Sciatic nerve (tissue), 2 donors: ENCODE measurements at places on chromosomes 4 and X. TPM values are rescaled to one million over a fixed set of nuclear protein-coding genes. Genes with fewer than 3 reads are reported as not detected.

DNA sequence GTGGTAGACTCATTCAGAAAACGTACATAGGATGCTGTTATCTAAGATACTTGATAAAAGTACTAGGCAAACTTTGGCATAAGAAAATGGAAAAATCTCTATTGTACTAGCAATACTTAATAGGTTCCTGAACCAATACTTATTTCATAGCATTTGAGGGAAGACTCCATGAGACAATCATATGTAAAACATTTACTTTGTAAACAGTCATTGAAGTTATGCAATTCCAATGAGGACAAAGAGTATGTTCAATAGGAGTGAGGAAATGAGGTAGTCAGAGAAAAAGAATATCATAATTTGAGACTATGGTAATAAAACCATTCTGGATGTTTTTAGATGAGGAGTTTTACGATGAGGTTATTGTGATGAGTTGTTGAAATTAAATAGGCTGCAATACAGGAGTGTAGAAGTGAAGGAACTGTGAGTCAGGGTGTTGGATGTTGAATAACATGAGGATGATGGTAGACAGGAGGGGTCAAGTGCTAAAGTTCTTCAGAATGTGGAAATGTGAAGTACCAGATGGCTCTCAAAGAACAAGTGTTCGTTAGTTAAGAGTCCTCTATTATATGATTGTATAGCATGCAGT is 397.9 kb downstream of the PPP3CA start:
- DNase-seq: no peak

DNA sequence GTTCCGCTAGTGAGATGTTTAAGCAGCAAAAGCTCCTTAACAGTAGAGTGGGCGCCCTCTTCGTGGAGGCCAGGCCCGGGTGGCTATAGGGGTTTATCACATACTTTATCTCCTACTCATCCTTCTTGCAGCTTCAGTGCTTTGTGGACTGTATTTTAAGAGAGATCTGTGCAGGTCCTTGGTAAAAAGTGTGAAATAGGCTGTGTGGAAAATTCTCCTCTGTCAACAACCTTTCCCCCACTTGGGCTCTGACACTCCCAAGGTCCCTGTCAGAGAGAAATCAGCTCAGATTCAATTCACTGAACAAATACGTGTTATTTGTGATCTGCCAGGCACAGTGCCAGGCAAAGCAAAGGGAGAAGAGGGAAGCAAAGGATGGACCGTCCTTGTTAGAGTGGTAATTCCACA is 214.3 kb upstream of the PPARGC1A start:
- no peak for DNase-seq

GRCh38 chrX:137031039-137031438 is 2.8 kb downstream of the GPR101 start:
- no peak for DNase-seq

GRCh38 chrX:101136235-101136634 is 38.2 kb downstream of the CENPI start:
- no peak for DNase-seq

CNGA1 gene
- 11.9 TPM for total RNA-seq

DNA sequence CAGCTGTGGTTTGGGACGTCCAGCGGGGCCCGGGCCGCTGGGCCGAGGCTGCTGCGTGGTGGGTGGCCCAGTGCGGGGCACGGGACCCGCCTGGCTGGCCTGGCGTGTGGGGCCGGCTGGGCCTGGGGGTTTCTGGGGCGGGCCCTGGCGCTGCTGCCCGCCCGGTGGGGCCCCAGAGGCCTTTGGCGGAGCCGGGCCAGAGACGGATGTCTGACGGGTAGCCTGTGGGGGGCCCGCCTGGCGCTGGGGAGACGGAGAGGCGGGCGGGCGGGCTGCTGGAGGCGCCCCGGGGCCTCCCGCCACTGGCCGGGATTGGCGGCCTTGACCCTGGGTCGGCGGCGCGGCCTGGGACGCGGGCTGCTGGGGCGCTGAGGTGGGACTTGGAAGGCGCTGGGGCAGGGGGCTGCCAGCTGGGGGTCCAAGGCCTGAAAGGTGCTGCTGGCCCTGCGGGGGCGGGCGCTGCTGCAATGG is 8.1 kb upstream of the TIMP1 start:
- no peak for DNase-seq

MAGEB1 gene
- total RNA-seq: not detected

- no peak for DNase-seq
Observed at GRCh38 chr4:3702561-3703221, 63.5 kb upstream of the ADRA2C start.

PCDH7 gene
- 12.9 TPM for total RNA-seq

DNA sequence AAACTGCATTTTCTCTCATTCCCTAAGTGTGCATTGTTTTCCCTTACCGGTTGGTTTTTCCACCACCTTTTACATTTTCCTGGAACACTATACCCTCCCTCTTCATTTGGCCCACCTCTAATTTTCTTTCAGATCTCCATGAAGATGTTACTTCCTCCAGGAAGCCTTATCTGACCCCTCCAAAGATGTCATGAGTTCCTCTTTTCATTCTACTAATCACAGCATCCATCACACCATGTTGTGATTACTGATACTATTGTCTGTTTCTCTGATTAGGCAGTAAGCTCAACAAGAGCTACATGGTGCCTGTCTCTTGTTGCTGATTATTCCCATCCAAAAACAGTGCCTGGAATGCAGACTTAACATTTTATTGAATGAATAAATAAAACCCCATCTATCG is 2.9 kb upstream of the AFP start:
- DNase-seq: no peak

GYPE gene
- 1.2 TPM for total RNA-seq

DNA sequence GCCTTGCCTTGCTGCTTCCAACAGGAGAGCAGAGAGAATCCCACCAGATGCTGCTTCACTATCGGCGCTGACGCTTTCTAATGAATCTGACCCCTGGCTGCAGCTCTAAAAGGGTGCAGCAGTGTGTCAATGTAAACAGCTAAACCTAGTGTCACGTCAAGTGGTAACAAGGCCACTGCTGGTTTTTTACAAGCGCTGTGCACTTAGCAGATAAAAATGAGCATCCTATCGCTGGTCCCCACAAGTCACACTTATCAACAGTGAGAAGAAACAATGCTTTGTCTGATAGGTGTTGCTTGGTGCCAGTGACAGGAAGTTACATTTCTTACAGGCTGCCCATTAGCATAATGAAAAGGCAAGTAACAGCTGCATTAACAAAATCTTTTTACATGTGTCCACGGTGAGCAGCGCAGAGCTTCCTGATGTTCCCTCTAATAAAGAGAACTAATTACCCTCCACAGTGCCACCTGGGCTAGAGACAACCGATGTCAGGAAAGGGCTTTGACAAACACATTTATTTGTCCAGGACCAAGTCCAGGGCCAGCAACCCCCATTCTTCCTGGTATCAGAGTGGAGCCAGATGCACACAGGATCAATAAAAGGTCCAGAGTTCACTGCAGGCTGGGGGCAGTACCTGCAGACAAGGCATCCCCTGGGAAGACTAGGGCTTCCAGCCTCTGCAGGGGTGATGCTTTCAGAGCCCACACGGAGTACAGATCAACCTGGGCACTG is 176.0 kb downstream of the MGST2 start:
- DNase-seq: no peak

- DNase-seq: no peak
Observed at GRCh38 chr4:132386130-132386529, 763.0 kb upstream of the PCDH10 start.

GRCh38 chrX:29478336-29479069 is 736.9 kb upstream of the MAGEB2 start:
- DNase-seq: no peak

DNA sequence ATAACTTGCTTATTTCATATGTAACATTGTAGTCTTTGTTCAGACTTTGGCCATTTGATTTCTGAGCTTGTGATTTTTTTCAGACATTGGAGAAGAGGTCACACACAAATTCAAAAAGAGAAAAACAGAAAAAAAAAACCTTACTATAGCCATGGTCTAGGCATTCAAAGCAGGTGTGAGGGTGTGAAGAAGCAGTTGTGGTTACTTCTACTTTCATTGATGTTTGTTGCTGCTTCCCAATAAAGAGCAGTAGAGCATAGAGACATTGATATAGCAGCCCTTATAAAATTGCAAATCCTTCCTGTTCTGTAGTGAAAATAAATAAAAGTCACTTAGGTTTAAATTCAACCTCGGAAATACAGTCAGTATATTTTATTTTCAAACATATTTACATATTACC is 671.6 kb downstream of the GRXCR1 start:
- DNase-seq: no peak

DNA sequence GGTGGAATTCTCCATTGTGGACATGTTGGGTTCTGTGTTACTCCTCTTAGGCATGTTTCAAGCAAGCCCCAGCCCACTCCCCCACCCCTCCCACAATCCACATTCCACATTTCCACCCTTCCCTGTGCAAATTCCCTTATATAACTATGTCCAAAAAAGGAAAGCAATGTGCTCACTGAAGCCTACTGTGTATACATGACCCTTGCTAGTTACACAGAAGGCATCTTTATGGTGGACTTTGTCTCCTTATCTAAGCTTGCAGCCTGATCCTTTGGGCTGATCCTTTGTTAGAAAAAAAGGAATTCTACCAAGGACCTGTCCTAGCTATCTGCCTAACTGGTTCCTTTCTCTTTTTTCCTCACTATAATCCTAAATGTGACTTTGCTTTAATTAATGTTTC is 796.8 kb downstream of the NLGN4X start:
- no peak for DNase-seq

DNA sequence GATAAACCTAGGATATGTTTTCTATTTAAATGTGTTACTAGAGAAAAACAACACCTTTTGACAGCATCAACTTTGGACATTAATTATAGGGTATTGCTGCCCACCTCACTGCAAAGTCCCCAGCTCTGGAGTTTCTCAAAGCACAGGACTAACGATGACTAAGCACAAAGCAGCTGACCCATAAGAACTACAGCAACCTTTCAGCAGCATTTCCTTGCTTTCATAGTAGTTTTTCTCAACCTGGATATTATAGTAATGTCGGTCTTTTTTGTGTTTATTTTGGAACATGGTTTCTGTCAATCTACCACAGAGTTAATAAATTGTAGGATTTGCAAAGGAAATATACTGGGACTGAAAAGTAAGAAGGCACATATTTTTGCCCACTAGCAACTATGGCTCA is 21.5 kb downstream of the HHIP start:
- no peak for DNase-seq

DNA sequence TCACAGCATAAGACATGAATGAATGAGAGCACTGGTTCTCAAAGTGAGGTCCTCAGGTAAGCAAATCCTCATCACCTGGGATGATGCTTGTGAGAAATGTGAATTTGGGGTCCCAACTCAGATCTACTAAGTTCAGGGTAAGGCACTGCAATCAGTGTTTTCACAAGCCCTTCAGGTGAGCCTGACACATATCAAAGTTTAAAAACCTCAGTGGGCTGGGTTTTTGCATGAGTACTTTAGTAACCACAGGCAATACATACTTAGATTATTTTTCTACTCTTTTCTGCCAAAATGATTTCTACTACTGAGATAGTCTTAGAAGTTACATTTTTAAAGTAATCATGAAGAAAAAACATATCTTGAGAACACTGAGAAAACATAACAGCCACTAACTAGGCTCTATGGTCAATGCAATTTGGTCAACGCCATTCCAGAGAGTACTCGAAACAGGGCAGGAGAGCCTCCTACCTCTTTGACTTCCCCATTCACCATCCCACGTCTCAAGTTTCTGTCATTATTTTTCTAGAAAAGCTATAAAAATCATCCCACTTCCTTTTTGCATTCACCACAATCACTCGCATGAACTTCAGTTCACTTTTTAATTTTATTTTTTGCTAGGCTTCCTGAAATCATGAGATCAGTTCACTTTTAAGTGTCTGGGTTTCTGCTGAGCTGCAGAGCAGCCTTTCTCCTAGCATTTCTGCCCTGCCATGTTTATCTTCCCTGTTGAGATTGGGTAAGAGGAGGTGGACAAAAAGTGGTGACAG is 73.8 kb downstream of the MFAP3L start:
- DNase-seq: no peak

DNA sequence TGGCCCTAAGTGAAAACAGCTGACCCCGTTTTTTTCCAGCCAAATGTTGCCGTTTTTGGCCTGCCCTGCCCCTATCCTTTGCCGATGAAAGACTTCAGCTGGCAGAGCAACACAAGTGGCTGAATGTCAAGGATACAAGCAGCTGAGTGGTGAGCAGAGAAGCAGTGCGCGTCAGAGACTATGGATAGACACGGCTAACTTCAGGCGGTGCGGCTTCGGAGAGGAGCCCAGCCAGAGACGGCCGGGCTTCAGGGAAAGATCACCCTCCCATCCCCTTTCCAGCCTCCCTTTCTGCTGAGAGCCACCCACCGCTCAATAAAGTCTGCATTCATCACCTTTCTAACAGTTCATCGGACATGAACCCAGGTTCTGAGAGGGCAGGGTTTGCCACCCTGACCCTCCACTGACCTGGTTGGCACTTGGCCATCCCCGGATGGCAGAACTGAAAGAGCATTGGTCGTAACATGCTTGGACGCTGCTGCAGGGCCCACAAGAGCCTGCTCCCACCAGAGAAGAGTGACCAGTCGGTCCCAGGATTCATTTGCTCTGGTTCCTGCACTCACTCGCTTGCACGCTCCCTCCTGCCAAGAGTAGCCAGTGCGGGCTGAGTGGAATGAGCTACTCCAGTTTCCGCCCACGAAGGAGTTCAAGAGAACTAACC is 125.8 kb downstream of the PPEF1 start:
- DNase-seq: peak; percentile 60

DNA sequence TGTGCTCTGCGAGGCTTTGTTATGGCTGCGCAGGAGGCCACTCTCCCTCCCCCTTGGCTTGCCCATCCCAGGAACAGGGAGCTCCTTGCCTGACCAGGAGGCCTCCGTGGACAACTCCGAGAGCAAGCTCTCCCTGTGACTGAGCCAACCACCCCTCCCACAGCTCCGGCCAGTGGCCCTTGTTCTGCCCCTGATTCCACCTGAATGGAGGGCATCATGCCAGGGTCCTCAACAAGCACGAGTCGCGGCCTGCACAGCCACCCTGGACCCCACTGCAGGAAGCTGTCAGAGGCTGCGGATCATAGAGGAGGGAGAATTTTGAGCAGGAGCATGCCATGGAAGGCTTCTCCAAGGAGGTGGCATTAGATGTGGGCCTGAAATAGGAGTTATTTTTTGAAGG is 44.8 kb upstream of the GRPEL1 start:
- DNase-seq: no peak

DNA sequence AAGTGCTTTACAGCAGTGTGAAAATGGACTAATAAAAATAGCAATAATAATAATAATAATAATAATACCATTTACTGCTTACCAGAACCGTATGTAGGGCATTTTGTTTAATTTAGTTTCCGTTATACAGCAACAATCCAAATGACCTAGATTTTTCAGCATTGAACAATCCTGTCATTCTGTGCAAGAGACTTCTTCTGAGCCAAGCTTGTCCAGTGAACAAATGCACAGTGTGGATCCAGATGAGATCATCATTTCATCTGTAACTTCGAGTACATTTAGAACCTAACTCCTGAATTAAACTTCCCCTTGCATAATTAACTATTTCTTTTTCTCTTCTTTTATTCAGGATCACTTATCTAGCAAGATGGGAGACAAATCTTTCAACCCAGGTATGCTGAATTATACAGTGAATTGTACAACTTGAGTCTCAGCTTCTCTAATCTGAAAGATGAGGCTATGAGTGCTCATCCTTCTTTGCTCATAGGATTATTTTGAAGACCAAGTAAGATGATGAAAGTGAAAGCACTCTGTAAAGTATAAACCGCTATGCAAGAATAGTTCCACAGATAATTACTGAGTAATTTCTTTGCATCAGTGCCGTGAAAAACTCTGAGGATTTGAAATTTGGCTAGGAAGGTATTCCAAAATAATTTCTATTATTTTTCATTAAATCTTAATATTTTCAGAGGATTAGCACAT is 6.6 kb downstream of the CLNK start:
- DNase-seq: no peak

GPM6B gene
- total RNA-seq: 527 TPM

PDZD4 gene
- total RNA-seq: 36.6 TPM

- no peak for DNase-seq
Observed at GRCh38 chrX:53631156-53631555, 55.4 kb downstream of the HUWE1 start.
